Left cardiac atrium (tissue), 4 donors: ENCODE measurements at places on chromosomes 4 and X. TPM values are rescaled to one million over a fixed set of nuclear protein-coding genes. Genes with fewer than 3 reads are reported as not detected.

DNA sequence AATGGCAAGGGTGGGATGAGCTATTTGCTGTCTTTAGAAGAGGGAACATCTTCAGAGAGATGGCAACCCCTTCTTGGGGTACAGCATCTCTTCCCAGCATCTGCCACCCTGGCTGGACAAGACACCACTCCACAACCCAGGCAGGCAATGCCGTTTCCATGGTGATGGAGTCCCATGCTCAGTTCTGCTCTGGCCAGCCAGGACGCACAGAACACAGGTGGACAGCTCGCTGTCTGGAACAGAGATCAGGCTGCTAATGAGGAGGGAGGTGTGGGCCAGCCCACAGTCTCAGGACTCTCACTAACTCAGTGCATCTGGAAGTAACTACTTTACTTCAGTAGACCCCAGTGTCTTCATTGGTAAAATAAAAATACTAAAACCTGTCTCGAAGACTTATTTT is 321.0 kb upstream of the CPEB2 start:
- DNase-seq, result no peak

- DNase-seq, result no peak
Observed at GRCh38 chr4:119657111-119657611, 28.6 kb upstream of the PDE5A start.

DNA sequence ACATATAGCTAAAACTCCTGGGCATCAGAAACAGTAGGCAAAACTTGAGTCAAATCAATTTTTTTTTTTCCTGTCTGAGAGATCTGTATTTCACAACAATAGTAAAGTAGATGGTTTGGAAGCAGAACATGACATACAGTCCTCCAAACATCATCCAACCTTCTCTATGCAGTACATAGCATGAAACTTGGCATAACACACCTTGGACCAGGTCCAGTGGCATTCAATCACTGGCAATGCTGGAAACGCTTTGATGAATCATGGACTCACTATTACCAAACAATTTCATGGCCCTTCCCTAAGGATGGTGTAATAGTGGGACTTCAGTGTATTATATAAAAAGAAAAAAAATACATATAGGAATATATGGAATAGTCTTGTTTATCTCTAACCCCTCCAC is 154.6 kb downstream of the FMR1NB start:
- DNase-seq, result no peak

DNA sequence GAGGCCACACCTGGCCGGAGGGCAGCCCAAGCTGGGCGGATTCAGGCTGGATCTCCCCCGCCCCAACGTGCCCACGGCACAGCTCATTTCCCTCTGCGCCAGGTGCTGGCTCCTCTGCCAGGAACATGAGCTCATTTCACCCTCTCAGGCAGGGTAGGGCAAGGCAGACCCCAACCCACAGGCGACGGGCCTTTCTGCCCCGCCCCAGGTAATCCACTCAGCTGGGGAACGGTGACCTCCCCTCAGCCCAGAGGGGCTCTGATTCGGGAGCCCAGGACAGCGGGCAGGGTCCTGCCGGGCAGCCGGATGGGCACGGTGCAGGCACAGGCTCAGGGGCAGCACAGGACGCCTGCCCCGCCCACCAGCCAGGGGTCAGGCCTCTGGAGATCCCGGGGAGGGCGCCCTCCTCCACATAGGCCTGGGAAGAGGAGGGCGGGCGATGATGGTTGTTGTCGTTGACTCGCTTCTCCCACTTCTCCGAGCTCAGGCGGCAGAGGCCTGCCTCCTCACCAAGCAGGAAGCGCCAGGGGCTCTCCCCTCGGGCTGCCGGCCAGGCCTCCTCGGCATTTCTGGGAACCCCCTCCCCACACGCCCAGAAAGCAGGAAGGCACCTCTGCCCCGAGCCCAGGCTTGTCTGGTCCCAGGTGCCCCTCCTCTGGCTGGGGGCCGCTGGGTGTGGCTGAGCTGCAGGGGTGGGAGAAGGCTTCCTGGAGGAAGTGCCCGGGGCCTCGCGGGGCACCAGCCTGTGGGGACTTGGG is 31.1 kb downstream of the TACC3 start:
- peak; percentile 51 for DNase-seq

GRCh38 chrX:335758-336155 is 17.2 kb upstream of the GTPBP6 start:
- no peak for DNase-seq

DNA sequence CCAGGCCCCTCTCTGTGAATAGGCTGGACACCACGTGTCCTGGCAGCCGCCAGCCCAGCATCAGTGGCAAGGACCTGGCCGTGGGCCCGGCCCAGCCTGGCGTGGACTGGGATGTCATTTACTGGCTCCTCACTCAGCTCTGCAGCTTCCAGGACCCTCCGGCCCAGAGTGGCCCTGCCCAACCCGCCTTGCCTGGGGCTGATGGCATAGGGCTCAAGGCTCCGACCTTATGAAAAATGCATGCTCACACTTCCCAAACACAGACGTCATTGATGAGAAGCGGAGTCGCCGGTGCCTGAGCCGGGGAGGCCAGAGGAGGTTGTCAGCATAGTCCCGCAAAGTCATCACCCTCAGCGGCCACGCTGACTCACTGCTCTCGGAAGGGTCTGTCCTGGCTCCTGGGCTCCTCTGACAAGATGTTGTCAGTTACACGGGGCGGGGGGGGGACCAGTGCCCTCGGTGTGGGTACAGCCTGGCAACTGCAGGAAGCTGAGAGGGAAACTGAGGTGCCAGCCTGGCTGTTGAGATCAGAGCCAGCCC is 14.3 kb downstream of the CFAP99 start:
- no peak for DNase-seq

SERPINA7 gene
- total RNA-seq, result not detected
